CD4-positive, alpha-beta T cell treated with Interleukin-10 for 1 hour (primary cell): ENCODE measurements at places on chromosomes 6 and 20.
A peak's percentile ranks its signal among the peaks of the same experiment; 100 is the strongest.

DNA sequence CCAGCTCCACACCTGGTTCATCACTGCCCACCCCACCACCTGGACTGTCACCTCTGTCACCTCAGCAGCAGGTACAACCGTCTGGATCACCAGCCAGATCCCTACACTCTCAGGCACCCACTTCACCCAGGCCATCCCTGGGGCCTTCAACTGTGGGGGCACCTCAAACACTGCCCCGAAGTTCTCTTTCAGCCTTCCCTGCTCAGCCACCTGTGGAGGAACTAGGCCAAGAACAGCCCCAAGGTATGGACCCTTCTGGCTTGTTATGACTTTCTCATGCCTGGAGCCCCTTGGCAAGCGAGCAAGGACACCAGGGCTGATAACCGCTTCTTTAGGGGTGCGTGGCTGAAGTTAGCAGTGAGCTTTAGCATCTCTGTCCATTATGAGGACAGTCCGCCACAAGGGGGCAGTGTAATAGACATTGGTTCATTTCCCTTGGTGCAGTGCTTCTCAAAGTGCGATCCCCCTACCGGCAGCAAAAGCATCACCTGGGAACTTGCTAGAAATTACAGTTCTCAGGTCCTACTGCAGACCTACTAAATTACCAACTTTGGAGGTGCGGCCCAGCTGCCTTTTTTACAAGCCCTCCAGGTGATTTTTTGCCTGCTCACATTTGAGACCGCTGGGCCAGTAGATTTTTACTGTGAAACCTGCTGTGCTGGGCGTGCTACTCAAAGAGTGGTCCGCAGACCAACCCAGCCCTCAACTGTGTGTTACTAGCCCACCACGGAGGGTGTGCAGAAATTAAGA lies 32.5 kb downstream of the PNPLA1 start:
- peak; percentile 93 for DNase-seq

GRCh38 chr6:51569594-51569993 lies 517.8 kb downstream of the PKHD1 start:
- DNase-seq: no peak

GRCh38 chr6:41190791-41191190 lies 10.2 kb downstream of the TREML2 start:
- DNase-seq: no peak

DNA sequence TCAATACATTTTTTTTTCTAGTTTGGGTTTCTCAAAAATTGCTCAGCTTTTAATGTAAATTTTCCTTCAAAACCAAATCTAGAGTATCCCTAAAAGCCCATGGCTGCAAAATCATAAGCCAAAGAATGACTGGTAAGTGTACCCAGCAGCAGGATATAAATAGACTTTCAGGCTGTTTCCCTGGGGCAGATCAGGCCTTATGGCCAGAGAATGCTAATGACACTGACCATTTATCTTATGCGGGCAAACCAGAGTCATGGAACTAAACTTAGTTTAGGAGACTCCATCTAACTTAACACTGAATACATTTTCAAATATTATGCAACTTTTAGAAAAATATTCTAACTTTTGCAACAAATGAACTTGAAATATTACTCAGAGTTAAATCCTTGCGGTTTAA lies 7.4 kb downstream of the OSER1 start:
- DNase-seq: no peak

DNA sequence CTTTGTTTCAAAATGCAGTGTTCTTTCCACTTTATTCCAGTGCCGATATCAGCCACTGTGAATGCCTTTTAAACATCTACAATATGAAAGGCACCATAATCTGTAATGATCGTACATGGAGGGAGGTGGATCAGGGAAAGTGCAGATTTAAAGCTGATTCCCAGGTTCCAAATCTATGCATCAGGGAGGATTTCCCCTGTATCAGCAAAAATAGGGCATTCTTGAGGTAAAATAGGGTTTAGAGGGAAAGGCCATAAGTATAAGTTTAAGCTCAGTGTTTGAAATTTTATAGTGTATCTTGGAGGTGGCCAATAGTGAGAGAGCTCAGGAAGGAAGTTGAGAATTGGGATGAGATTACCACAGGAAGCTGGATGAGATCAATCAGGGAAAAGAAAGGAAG lies 289.7 kb upstream of the ID4 start:
- DNase-seq: no peak

GRCh38 chr6:150622476-150622875 lies 22.8 kb downstream of the PLEKHG1 start:
- no peak for DNase-seq

DNA sequence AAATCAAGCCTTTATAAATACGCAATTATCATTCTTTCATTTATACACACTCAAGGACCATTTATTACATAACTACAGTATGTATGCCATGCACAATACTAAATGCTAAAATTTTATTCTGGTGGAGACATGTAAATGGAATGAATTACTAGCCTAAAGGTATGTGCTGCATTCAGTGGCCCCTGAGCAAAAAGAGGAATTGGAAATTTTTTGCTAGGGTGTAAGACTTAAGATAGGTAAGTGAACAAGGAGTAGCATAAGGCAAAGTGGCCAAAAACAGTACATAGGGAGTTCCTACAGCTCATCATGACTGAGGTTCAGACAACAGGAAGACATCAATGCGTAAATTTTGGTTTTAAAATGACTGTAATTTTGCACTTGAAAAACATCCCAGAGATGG lies 2.3 kb upstream of the MTFR2 start:
- no peak for DNase-seq

DNA sequence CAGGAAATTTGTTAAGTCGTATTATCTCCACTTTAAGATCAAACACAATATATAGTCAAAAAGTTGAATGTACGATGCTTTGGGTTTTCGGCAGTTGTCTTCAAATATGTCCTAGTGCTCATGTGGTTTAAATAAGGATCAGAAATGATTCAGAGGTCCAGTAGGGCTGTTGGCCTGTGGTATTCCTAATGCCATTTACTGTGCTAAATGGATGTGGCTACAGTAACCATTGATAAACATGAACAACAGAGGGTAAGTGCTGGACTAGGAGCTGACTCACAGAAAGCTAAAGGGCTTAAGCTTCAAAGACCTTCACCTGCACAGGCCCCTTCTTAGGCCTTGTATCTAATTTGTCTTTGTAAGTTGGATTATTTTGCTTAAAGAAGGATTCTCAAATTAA lies 80.5 kb upstream of the TPD52L1 start:
- DNase-seq: no peak

DNA sequence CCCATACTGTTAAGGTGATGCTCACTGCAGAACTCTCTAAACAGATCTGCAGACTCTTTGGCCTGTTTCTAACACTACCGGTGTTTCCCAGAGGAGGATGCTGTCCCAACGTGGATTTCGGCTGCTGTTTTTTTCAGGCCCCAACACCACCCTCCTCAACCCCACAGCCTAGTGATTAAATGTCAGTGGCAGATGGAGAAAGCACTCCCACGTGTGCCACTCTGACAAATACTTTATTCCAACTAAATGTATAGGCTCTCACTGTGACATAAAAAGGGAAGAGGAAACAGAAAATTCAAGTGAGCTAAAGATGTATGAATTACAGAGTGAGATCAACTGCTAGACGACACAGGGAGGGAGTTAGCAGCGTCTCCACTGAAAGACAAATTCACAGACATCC lies 3.6 kb downstream of the TBC1D20 start:
- no peak for DNase-seq

GRCh38 chr20:41869261-41869660 lies 251.1 kb upstream of the CHD6 start:
- no peak for DNase-seq

DNA sequence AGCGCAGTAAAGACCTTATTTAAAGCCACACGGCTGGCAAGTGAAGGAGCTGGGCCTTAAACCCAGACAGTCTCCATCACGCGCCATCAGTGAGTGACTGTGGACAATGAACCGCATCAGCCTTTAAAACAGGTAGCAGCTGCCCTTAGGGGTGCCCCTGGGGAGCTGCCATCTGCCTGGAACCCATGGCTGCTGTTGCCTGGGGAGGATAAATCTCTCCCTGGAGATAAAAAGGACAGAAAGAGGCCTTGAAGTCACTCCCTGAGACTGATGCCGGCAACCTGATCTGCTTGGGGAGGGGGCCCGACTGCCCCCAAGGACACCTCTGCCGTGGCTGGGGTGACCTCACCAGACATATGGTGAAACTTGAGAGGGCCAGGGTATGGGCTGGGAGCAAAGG lies 73.5 kb downstream of the PREX1 start:
- no peak for DNase-seq

DNA sequence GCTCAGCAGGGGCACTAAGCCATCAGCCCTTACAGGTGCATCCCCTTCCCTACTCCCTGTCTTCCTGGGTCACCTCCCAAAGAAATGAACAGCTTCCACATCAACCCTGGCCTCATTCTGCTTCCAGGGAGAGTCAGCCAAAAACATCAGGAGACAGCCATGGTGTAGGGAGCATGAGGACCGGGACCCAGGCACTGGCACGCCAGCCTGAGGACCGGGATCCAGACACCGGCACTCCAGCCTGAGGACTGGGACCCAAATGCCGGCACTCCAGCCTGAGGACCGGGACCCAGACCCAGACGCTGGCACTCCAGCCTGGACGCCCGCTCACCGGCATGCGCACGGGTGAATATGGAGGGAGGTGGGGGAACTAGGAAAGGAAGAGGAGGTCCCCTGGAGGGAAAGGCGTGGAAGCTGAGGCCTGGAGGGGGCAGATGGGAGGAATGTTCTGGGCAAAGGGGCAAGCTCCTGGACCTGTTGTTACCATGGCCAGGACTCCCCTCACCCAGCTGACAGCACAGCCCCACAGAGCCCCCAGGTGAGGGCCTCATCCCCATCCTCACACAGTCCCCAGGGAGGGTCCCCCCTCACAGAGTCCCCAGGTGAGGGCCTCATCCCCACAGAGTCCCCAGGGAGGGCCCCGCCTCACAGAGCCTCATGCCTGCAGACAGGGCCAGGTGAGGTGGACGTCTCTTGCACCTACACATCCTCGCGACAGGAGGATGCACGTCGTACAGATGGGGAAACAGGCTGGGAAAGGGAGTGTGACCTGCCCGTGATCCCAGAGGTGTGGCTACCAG lies 26.0 kb upstream of the MRGBP start:
- no peak for DNase-seq

DNA sequence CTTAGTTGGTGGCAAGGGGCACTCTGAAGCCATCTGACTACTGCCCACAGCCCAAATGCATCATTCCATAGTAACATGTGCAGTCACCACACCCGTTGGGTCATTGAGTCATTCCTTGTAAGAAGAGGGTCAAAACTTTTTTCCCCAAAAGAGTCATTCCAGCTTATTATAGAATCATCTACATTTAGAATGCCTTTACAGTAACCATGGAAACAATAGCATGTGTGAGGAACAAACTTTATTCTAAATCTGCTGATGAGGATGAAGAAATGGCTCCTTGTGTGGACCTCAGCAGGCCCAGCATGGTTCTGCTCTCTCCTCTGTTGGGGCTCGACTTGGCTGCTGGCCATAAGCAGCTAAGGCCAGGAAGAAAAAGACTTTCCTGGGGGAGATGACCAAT lies 111.2 kb upstream of the PTPRT start:
- no peak for DNase-seq

DNA sequence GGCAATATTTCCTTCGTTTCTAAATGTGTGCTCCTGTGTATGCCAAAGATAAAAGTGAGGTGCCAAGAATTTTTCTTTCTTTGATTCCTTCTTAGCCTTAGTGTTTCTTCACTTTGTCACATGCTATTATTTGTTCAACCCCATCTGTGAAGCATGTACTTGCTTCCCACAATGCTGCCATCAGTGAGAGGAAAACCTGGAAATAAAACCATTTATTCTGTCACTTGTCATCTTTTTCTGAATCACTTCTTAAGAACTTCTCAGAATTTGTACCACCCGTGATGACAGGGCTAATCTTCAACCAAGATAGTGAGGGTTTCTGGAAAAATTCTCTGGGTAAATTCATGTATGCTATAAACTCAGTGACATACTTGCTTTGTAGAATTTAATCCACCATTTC lies 450.1 kb downstream of the COL12A1 start:
- DNase-seq: no peak

- no peak for DNase-seq
Observed at GRCh38 chr6:154491567-154492470, 18.7 kb downstream of the CNKSR3 start.

GRCh38 chr6:112259337-112259675 lies 4.9 kb upstream of the LAMA4 start:
- DNase-seq: no peak
